ENCODE measurements at places on chromosomes 12 and 14. TPM values are rescaled to one million over a fixed set of nuclear protein-coding genes. Genes with fewer than 3 reads are reported as not detected.

SETD1B gene
- 18.6 TPM for total RNA-seq

DNA sequence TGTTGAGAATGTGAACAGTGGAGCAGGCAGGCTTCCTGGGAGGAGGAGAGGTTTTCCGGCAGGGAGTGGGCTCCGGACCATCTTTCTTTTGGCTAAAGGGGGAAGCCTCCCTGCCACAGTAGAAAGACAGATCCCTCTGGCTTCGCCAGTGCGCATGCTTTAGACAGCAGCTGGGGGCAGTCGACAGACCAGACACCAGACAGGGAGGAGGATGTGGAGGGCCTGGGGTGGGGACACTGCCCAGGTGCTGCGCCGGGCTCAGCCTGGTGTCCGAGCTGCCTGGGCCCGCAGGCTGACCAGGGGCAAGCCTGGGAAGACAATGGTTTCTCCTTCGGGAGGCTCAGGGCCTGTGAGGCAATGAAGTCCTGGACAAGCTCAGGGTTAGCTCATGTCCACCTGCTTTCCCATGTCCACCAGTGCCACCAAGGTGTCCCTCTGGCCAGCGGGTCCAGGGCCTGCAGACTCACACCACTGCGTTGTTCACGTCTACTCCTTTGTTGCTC lies 67.3 kb downstream of the PRIMA1 start:
- no peaks in the 10 kb centered on the region for H3K27me3 ChIP-seq
- DNase-seq = no peak
- no peak overlapping the region for H3K4me3 ChIP-seq
- no peak overlapping the region for H3K27ac ChIP-seq

GRCh38 chr12:133120385-133121191 lies 9.5 kb downstream of the ZNF891 start:
- peaks cover 89% of the 10 kb centered on the region for H3K36me3 ChIP-seq
- no peaks in the 10 kb centered on the region for H3K27me3 ChIP-seq
- no peak for DNase-seq
- no peak overlapping the region for H3K27ac ChIP-seq

- H3K4me1 ChIP-seq = peaks cover 7% of the 10 kb centered on the region
- H3K36me3 ChIP-seq = peaks cover 39% of the 10 kb centered on the region
- H3K4me3 ChIP-seq = no peak overlapping the region
- DNase-seq = no peak
- H3K27ac ChIP-seq = no peak overlapping the region
Observed at GRCh38 chr14:39091716-39092115, 11.3 kb downstream of the SEC23A start.

SOAT2 gene
- not detected for total RNA-seq

TMCC3 gene
- total RNA-seq = 17.0 TPM

DNA sequence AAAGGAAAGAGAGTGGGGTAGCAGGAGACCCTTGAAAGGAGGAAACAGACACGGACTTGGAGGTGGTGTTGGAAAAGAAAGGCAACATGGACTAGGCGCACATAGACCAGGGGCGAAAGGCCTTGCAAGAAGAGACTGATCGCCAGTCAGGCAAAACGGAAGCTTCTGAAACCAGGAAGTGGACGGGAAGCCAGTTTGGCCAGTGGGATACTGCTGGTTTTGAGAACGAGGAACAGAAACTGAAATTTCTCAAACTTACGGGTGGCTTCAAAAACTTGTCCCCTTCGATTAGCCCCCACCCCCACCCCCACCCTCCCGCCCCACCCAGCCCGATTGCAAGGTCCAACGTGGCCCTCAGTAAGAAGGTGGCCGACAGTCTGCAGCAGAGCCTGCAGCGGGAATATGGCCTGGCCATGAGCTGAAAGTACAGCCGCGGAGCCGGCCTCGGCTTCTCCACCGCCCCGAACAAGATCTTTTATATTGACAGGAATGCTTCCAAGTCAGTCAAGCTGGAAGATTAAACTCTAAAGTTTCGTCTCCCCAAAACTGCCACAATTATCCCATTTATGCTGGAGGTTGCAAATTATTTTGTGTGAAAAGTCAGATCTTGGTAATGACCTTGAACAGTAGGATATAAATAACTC lies 364.7 kb downstream of the BCAT1 start:
- DNase-seq = no peak
- no peak overlapping the region for H3K4me3 ChIP-seq
- H3K27me3 ChIP-seq = no peaks in the 10 kb centered on the region

Measured in esophagus muscularis mucosa (tissue), 4 donors.